HuH-7.5 (cell line): ENCODE measurements at places on chromosomes 3 and 15.

DNA sequence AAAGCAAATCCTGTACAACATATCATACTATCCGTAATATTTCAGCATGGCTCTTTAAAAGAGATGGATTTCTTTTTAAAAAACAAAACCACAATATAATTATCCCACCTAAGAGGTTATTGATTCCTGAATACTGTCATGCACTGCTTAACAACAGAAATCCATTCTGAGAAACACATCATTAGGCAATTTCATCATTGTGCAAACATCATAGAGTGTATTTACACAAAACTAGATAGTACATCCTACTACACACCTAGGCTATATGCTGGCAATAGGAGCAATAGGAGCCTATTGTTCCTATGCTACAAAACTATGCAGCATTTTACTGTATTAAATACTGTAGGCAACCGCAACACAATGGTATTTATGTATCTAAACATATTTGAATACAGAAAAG lies 242.0 kb downstream of the NEK10 start:
- DNase-seq: peak; percentile 25

DNA sequence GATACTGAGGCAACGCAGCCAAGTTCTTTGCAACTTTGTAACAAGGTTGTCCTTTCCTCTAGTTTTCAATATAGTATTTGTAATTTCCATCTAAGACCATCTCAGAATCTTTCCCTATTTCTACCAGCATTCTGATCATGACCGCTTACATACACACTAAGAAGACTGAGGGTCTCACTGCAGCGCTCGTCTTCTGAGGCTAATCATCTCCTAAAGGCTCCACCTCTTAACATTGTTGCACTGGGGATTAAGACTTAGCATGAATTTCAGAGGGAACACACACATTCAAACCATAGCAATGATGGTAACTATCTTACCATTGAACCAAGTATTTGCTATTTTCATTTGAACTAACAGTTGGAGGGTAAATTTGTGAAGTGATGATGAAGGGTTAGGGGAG lies 463.3 kb upstream of the CCDC54 start:
- no peak for DNase-seq

DNA sequence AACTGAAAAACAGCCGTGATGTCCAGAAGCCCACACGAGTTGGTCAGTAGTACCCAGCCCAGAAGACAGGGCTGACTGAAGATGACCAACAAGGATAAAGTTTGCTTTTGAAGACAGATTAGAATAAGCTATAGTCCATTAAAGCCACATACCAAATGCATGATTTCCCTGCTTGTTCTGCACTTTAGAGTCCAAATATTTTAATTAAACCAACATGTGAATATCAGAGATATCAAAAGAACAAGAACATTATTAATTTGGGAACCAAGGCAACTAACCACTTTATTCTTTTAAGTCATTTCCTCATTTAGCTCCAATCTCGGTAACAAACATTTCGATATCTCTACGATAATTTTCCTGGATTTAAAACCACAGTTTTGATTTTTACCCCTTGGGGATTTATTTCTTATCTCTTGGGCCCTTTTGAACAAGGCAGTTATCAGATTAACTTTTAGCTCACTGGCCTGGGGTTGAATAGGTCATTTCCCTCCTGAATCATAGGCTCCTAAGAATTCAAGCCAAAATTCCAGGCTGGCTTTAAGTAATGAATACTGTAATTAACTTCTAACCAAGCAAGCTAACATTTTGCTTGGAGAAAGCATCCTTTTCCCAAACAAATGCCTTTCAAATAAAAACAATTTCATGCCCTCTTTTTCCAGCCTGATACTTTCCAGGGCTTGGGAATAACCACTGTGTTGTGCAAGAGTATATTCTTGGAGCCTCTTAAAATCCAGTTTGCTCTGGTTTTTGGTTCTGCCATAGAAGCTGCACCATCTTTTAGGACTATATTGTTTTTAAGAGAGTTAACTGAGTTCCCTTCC lies 102.9 kb upstream of the NR2E3 start:
- no peak for DNase-seq

GRCh38 chr3:194223951-194224350 lies 88.0 kb downstream of the HES1 start:
- DNase-seq: no peak

DNA sequence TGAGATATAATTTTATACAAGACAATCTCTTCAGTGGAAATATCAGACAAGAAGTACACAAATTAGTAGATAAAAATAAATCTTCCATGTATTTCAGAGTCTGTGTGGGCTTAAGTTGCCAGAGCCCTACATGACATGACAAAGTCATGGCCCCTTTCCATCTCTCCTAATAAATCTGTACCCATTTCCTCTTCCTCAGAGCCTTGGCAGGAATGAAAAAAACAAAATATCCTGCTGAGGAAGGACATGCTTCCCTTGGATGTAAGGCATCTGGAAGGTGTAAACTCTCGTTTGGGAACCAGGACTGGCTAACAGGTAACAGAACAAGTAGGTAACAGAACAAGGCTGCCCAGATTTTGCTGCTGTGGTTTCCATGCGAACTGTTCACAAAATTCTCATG lies 148.1 kb downstream of the SNRK start:
- DNase-seq: no peak

- DNase-seq: no peak
These were observed 735.1 kb upstream of the CCDC54 start for GRCh38 chr3:106642161-106642560.

GRCh38 chr15:45156744-45157455 lies 27.1 kb downstream of the DUOX1 start:
- DNase-seq: no peak

- no peak for DNase-seq
These were observed 750.4 kb upstream of the NR2F2 start for GRCh38 chr15:95580121-95580520.

GRCh38 chr3:9863058-9863772 lies 16.8 kb downstream of the CIDEC start:
- DNase-seq: no peak

DNA sequence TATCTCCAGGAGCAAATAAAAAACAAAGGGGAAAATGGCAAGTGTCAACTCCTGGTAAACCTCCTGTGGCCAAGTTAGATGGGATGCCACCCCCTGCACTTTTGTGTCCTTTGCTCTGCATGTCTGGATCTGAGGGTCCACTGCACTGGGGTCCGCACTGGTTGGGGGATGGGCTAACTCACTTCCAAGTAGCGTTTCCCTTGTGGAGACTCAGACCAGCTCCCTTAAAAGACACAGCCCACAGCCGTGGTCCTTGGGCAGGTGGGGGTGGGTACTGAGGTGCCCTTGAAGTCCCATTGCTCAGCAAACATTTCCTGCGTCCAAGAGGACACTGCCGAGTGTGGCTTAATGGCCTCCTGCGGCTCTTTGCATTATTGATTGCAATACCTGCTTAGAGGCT lies 188.2 kb downstream of the MEGF11 start:
- DNase-seq: no peak

DNA sequence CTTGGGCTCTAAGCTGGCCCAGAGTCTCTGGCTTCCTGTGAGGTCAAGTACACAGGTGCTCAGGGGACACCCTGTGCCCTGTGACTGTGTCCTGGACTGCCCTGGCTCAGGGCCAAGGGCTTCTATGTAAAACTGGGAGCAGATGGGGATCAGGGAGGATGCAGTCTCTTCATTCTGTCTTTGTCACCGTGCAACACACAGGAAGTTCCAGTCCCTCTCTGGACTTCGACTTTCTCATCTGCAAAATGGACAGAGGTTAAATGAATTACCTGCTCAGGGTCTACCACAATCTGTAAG lies 61.9 kb upstream of the TLE3 start:
- no peak for DNase-seq

DNA sequence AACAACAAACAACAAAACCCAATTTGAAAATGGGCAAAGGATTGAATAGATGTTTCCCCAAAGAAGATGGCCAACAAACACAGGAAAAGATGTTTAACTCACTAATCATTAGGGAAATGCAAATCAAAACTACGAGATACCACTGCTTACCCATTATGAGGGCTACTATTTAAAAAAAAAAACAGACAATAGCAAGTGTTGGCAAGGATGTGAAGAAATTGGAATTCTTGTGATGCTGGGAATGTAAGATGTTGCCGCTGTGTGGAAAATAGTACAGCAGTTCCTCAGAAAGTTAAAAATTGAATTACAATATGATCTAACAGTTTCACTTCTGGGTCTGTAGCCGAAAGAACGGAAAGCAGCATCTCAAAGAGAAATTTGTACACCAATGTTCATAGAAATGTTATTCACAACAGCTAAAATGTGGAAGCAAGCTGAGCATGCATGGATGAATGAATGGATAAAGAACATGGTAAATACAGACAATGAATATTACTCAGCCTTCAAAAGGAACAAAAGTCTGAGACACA lies 121.9 kb downstream of the CHSY1 start:
- no peak for DNase-seq

DNA sequence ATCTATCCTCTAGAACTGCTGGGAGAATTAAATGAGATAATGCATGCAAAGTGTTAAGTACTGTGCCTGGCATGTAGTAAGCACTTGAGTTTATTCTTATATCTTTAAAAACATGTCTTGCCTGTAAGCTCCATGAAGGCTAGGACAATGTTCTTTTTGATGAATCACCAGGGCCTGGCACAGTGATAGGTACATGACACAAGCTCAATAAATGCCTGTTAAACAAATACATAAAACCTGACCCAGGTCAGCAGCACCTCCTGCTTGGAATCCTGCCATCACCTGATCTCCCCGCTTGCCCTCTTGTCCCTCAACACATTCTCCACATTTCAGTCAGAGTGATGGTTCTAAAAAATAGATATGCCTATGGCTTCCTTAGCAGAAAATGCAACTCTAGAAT lies 186.8 kb downstream of the CHST2 start:
- DNase-seq: no peak

DNA sequence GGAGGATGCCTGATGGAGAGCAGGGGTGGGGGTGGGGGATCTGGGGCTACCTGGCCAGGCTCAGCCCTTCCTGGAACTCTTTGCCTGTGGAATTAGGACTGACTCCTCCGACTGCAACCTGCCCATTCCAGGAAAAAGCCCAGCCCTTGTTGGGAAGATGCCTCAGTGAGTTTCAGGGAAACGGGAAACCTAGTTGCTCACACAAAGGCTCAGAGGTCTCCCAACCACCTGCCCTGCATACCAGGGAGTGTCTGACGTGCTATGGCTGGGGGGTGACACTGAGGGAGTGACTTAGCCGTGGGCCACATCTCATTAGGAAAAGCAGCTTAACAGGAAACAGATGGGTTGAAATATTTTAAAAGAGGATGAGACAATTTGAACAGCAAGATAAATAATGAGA lies 27.9 kb downstream of the CYP8B1 start:
- no peak for DNase-seq

GRCh38 chr3:60742606-60743145 lies 508.6 kb downstream of the FHIT start:
- DNase-seq: no peak

GRCh38 chr15:96336108-96336595 lies 5.7 kb downstream of the NR2F2 start:
- DNase-seq: peak; percentile 32
